Stimulated activated CD4-positive, alpha-beta T cell treated with anti-CD3 and anti-CD28 coated beads, TNF-alpha, amount 100 ng/mL, for 4 hours (primary cell): ENCODE measurements at places on chromosomes 5 and 9.

GRCh38 chr5:170466988-170467707, 36.7 kb upstream of the KCNIP1 start:
- no peak for DNase-seq

DNA sequence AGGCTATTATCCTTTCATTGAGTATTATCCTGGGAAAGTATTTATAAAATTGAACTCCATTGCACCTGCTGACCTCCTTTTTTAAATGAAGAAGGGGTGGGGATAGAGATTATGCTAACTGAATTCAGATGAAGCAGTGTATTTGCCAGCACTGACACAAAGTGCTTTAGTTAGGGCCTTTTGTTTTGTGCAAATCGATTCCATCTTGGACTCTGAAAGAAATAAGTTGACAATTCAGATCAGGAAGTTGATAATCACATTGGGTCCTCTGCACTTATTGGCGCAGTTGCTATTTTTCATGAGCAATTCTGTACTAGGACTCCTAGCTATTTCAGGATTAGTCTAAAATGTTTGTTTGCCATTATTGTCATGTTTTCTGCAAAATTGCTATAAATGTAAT, 101.6 kb upstream of the FSD1L start:
- no peak for DNase-seq

DNA sequence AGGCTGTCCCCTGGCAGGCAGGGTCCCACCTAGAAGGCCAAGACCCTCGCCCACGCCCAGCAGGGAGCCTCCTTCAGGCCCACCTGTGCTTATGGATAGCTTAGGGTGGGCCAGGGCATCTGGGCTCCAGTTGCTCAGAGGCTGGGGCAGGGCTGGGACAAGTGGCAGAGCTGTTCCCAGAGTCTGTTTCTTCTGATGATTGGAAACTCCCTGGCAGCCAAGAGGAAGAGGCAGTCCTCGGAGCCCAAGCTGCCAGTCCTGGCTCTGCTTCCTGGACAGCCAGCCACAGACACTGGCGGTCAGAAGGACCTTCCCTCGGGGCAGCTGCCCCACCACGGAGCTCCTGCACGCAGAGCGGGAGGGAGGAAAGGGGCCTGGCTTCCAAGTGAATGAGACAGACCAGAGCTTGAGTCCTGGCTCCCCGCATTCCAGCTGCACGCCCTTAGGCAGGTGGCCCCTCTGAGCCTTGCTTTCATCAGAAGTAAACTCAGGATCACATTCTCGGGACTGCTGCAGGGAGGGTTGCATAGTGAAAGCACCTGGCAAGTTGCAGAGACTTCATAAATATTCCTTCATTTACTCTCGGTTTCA, 37.9 kb upstream of the GABRP start:
- no peak for DNase-seq

DNA sequence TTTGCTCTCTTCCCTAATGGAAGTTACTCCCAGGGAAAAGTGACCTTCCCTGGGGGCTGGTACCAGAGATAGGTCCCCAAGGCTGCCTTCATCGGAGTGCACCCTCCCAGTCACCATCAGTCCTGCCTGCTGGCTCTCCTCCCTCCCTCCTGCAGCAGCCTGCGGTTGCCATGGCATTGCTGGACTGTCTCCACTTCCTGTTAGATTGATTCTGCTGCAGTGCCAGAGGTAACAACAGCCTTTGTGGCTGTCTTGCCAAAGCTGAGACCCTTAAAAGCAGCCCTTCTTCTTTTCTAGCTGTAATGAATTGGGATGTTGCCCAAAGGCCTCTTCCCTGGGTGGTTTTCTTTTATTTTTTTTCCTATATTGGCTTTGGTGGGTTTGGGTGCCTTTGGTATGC, 78.1 kb upstream of the PRLR start:
- no peak for DNase-seq

DNA sequence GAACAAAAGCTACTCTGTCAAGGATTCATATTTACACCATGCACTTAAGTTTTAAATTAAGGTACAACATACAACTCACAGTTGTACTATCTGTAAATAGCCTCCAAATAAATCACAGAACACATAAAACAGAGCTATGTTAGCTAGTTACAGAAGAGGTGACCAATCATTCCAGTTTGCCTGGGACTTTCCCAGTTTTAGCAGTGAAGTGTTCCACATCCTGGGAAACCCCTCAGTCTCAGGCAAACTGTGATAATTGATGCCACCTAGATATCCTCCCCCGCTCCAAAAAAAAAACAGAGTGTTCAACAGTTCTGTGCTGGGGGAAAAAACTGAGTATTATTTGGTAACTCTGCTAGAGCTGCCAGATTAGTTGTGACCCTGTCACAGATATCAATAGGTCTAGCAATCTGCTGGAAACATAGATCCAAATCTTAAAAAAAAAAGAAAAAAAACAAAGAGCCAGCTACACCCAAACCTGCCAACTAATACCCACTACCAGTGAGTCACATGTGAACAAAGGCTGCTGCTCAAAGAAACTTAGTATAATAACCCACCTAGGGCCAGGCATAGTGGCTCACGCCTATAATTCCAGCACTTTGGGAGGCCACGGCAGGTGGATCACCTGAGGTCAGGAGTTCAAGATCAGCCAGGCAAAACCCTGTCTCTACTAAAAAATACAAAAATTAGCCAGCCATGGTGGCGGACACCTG, 5.7 kb downstream of the TBCA start:
- DNase-seq: no peak

- no peak for DNase-seq
Observed at GRCh38 chr5:145811834-145812625, 23.1 kb downstream of the PRELID2 start.

DNA sequence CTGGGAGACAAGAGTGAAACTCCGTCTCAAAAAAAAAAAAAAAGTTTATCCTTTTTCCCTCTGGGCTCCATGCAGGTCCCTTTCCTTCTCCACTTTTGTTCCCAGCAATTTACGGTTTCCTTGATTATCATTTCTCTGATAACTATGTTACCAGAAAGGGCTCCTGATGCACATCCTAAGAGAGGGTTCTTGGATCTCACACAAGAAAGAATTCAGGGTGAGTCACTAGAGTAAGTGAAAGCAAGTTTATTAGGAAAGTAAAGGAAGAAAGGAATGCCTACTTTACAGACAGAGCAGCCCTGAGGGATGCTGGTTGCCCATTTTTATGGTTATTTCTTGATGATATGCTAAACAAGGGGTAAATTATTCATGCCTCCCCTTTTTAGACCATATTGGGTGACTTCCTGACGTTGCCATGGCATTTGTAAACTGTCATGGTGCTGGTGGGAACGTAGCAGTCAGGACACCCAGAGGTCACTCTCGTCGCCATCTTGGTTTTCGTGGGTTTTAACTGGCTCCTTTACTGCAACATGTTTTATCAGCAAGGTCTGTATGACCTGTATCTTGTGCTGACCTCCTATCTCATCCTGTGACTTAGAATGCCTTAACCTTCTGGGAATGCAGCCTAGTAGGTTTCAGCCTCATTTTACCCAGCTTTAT, 13.5 kb upstream of the MELK start:
- no peak for DNase-seq

DNA sequence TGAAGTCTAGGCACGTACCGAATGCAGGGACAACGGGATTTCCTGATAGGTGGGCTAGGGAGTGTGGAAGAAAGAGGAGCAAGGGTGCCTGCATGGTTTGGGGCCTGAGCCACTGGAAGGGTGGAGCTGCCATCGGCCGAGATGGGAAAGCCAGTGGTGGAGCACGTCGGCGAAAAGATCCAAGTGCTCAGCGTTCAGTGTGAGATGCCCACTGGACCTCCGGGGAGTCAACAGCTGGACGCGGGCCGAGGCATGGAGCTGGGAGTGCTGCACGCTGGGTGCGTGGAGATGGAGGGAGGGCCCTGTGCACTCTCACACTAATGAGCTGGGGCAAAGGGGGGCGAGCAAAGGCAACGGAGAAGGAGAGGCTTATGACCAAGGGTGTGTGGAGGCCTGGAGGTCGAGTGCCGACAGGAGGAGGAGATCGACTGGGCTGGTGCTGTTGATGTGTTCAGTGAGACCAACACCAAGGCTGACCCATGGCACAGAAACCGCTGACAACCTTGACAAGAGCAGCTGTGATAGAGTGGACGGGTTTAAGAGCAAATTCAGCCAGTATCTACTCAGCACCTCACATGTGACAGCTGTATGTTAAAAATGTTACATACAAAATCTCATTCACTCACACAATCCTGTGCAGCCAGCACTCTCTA, 85.7 kb downstream of the STK10 start:
- no peak for DNase-seq

DNA sequence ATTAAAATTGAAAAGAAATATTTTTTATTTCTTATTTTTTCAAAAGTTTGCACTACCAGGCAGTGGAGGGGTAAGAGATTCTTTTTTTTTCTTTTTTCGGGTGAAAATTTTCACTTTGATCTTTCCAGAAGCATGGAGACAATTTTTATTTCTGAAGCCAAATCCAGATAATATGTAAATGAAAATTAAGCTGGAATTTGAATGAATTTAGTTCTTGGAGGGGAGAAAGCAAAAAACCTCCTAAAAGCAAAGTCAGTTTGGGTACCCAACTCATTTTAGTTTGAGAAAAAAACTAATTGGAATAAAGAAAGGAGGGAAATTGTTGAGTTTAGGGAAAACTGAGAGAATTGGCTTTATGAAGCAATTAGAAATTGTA, 872 bp downstream of the ZNF618 start:
- DNase-seq: no peak

- DNase-seq: no peak
Observed at GRCh38 chr5:99061711-99062110, 132.9 kb upstream of the CHD1 start.

- DNase-seq: no peak
Observed at GRCh38 chr5:164573397-164573796, 1068.0 kb downstream of the MAT2B start.

DNA sequence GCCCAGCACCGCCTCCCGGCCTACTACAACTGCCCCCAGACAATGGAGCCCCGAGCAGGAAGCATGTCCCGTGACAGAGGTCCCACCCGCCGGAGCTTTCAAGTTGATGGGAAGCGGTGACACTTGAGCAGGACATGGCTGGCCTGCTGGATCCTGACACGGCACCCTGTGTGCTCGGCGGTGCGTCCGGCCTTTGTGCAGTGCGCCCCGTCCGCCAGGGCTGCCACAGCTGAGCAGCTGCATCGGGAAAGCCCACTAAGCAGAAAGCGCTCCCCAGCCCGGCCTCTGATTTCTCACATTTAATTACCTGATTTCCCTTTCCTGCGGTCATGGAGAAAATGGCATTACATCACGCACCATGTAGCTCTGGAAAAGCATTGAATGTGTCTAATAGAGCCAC, 611.9 kb downstream of the IRX1 start:
- no peak for DNase-seq

- no peak for DNase-seq
Observed at GRCh38 chr9:14525856-14526255, 167.4 kb downstream of the ZDHHC21 start.

- no peak for DNase-seq
Observed at GRCh38 chr5:103120607-103121200, 603 bp downstream of the PPIP5K2 start.

DNA sequence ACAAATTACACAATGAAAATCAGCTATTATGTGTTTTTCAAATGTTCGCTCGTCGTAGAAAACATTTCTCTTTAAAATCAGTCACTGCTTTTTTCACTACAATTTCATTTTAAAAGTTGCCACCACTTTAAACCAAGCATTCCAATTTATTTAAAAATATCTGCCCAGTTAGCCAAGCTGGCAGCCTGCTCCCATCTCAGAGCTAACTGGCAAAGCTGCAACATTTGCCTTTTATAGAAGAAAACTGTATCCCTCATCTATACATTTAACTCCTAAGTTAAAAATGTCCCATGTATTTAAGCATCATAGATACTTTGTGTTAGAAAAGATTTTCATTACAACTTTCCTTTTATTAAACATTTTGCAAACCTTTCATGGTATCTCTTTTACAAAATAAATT, 294.9 kb upstream of the ADAMTS16 start:
- no peak for DNase-seq

- DNase-seq: peak; percentile 55
Observed at GRCh38 chr5:172110921-172111851, 76.8 kb downstream of the STK10 start.

DNA sequence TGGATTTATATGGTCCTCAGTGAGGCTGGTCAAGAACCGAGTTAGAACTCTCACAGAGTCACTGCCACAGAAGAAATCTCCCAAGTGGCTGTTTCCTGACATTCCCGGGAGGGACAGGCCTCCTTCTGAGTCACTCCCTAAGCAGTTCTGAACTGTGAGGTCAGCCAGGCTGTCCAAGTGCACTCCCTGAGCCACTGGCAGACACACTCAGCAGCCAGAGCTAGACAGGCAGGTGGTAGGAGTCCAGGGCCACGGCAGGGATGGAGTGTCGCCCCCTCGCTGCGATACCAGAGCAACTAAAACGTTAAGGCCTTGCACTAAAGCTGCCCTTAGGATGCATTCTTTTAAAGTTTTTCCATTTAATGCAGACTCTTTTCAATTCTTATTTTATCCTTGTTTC, 3.4 kb downstream of the IL4 start:
- no peak for DNase-seq

- no peak for DNase-seq
Observed at GRCh38 chr5:180975338-180975737, 13.3 kb upstream of the BTNL3 start.

DNA sequence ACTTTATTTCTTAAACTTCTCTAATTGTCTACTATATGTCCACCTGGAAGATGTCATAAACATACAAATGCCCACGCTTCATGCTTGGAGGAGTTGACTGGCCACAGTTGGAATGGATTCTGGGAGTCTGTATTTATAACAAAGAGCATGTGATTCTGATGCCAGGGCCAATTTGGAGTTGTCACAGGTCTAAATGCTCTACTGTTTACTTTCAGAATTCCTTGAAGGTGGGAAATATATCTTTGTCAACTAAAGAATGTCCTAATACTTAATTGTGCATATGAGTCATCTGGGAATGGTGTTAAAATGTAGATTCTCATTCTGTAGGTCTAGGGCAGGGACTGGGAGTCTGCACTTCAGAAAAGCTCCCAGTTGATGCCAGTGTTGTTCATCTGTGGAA, 196.1 kb downstream of the ANXA1 start:
- no peak for DNase-seq

- no peak for DNase-seq
Observed at GRCh38 chr5:143426437-143426991, 23.0 kb upstream of the NR3C1 start.

GRCh38 chr9:134853893-134854292, 26.7 kb upstream of the FCN2 start:
- no peak for DNase-seq

GRCh38 chr5:102863764-102864560, 108.9 kb downstream of the PAM start:
- DNase-seq: no peak

DNA sequence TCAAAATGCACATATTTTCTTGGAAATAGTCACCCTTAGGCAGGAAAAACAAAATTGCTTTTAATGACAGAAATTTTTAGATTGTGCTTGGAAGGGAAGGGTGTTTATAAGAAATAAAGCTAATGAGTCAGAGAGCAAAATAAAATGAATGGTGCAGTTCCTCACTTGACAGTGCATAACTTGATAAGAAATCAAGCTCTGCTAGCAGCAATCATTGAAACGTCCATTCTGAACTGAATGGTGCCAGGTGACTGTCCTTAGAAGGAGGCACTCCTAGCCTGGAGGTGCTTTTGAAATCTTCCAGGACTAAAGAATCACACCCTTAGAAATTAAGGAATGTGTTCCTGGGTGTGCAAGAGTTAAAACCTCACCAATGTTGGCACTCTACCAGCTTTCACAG, 202.5 kb downstream of the EFNA5 start:
- no peak for DNase-seq
